ENCODE measurements at places on chromosomes 5 and 9.

GRCh38 chr9:108101410-108101809 lies 611.8 kb upstream of the KLF4 start:
- no peak for DNase-seq

- no peak for DNase-seq
Measured at GRCh38 chr5:125476901-125477585, 730.6 kb upstream of the ZNF608 start.

DNA sequence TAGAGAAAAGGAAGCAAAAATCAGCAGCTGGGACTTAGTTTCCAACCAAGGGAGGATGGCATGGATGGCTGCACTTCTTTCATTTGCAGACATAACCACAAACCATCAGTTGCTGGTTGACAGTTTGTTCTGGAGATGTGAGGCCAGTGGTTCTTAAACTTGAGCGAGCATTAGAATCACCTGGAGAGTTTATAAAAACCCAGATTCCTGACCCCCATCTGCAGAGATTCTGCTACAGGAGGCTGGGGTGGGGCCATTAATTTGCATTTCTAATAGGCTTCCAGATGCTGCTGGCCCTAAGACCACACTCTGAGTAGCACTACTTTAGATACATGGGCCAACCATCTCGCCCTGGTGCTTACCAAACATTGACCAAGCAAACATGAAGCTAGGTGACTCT lies 60.8 kb downstream of the MARCHF3 start:
- no peak for DNase-seq

GRCh38 chr5:87916320-87916719 lies 352.3 kb downstream of the TMEM161B start:
- DNase-seq: no peak

DNA sequence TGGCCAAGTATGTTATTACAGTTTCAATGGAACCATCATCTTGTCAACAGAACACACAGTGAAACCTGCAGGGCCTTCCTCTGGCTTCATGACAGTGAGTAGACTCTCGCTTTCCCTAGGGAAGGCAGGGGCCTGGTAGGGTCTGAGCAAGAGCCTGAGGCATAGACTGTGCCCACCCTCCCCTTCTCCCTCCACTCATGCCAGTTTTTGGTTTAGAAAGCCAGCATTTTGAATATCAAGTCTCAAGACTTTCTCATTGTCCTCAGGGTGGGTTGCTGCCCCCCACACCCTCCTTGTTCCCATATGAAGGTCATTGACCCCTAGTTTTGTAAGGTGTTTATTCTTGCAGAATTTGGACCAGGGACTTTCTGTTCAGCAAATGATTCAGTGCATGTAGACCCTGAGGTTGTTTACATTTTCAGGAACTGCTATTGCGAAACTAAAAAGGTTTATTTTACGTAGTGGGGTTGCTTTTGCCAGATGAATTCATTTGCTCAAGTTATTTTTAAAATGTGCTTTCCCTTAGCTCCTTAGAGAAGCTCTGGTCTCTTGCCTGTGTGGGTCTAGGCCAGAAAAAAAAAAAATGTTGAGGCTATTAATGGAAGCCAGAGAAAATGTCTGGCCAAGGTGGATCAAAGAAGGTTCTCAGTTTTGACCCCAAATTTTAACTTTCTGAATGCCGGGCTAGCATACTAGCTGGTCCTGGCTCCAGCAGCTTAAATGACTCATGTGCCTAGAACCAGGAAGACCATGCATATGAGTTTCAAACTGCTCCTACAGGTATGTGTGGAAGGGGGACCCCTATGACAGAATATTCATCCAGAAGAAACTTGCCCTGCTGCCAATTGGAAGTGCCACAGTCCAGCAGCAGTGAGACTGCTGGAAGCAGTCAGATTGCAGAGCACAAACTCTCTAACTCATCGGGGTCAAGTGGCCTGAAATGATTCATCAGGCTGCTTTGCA lies 10.1 kb upstream of the MOB3B start:
- DNase-seq: no peak

GRCh38 chr9:99222416-99223270 lies 561 bp downstream of the SEC61B start:
- no peak for DNase-seq

DNA sequence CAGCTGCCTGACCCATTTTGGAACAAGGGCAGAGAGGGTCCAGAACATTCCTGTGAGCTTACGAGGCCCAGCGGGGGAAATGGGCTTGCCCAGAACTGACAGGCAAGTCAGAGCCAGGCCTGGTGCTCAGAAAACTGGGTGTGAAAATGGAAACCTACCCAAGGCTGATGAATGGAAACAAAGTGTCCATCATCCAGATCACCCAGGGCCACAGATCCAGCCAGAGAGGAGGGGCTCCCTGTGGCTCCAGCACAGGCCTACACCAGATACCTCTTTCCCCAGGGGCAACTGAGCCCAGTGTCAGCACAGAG lies 3.1 kb downstream of the CLTB start:
- DNase-seq: no peak

GRCh38 chr9:77648234-77649108 lies at the start of gene GNA14:
TSS of gene GNA14 (minus strand) at chr9:77648322. CDS start at chr9:77647793, 529 bp downstream.
- peak; percentile 71 for DNase-seq

- no peak for DNase-seq
Measured at GRCh38 chr5:104556957-104557356, 994.4 kb upstream of the NUDT12 start.

DNA sequence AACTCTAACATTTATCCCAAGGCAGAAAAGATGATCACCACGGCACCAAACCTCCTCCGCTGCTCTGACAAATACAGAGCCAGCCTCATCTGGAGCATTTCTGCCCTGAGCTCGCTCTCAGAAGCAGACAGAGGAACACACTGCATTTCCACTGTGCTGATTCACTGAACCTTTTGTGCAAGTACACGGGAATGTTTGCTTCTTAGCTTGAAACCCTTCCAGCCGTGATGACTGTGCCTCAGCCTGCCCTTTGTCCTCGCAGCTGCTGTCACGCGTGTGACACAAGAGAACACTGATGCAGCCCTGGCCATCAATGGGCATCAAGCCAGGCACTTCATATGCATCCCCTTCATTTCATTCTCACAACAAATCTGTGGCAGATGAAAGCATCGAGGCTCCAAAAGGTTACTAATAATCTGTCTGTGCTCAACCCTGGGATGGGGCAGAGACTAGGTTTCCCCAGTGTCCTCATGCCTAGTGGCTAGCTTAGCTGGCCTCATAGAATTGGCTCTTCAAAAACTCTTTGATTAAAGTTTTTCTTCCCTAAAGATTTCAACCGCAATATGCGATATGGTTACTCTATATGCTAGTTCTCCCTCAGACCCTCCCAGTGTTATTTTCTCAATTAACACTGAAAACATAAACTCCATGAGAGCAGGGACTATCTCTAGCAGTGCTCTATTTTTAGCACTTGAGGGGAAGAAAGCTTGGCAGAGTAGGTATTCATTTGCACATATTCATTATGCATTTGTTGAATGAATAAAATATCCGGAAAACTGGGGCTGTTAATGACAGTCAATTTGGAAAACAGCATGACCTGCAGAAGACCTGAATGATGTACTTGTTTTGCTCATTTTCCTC lies 7.3 kb downstream of the CDC14B start:
- no peak for DNase-seq

- DNase-seq: no peak
Measured at GRCh38 chr9:33818167-33818846, 1.3 kb downstream of the UBE2R2 start.

- no peak for DNase-seq
Measured at GRCh38 chr5:56088431-56088949, 93.7 kb upstream of the IL6ST start.

- DNase-seq: no peak
Measured at GRCh38 chr9:34446468-34446891, 11.9 kb downstream of the FAM219A start.

DNA sequence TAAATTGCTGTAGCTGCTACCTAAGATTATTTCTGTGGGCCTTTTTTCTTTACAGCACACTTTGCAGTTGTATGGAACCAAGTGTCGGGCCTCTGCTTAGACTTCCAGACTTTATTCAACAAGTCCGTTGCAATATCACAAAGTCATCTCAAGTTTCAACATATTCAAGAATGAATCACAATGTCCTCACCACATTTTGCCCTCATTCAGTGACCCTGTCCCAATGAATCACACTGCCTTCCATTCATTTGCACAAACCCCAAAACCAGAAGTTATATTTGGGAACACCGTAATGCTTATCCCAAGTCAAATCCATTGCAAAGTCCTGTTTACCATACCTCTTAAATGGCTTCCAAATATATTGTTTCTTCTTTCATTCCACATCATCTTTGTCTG lies 439.6 kb downstream of the CSNK1G3 start:
- DNase-seq: no peak

- DNase-seq: no peak
Measured at GRCh38 chr9:34659592-34660253, 2.7 kb downstream of the CCL27 start.

DNA sequence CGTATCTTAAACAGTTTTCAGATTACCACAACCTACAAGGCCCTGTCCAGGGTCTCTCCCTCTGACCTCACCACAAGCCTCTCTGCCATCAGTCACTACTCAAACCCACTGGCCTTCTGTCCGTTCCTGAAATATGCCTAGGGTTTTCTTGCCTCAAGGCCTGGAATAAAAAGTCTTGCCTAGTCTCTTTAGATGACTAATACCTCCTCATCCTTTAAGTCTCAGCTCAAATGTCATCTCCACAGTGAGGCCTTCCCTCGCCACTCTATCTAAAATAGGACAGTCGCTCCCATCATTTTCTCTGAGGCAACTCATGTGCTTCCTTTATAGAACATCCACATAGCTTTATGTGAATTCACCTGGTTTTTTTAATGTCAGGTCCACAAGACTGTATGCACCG lies 5.2 kb downstream of the DENND1A start:
- DNase-seq: no peak

- DNase-seq: peak; percentile 19
Measured at GRCh38 chr5:151825445-151825844, 53.7 kb downstream of the G3BP1 start.

DNA sequence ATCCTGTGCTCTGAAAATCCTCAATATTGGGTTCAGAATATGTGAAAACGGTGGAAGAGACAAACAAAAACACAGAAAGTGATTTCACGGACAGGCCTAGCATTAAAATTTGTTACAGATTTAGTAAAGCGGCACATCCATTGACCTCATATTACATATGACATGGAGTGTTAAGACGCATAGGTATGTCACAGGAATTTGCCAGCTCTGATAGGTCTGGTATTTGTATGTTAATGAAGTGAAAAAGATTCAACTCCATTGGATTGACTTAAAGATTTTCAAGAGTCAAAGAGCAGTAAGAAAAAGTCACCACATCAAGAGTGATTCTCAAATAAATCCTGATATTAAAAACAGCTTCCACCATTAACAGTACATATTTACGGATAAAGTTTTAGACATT lies 396.5 kb upstream of the SEMA6A start:
- no peak for DNase-seq
